ENCODE measurements at places on chromosomes 2 and 18. TPM values are rescaled to one million over a fixed set of nuclear protein-coding genes. Genes with fewer than 3 reads are reported as not detected.

DNA sequence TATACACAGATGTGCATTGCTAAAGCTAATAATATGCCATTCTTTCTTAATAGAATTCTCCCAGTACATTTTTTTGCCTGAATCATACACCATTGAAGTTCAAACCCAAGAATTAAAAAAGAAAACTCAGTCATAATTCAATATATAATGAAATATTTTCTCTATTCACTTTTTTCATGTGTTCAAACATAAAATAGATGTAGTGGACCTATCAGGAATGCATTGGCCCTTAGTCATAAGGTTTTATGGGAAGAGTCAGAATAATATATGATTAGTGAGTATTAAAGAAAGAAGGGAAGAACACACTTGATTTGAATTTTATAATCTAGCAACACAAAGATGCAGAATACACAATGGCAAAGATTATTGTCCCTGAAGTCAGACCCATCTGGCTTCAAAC lies 297.0 kb upstream of the COL3A1 start:
- no peak for DNase-seq

GRCh38 chr2:217438136-217438535 lies 564.7 kb downstream of the TNS1 start:
- no peak for DNase-seq

DNA sequence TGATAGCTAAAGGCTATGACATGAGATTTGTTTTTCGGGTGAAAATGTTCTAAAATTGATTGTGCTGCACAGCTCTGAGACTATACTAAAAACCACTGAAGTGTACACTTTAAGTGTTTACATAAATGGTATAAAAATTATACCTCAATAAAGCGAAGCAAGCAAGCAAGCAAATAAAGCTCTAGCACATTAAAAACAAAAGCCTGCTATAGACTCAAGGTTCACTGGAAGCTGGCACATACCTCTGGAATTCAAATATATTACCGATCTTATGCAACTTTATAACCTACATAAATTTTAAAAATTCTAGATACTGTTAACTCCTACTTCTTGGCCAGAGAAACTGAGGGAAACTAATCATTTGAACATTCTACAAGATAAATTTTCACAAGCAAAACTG lies 20.1 kb downstream of the PELI1 start:
- DNase-seq = no peak

- DNase-seq = no peak
Measured at GRCh38 chr2:42878581-42878980, 86.2 kb upstream of the HAAO start.

DNA sequence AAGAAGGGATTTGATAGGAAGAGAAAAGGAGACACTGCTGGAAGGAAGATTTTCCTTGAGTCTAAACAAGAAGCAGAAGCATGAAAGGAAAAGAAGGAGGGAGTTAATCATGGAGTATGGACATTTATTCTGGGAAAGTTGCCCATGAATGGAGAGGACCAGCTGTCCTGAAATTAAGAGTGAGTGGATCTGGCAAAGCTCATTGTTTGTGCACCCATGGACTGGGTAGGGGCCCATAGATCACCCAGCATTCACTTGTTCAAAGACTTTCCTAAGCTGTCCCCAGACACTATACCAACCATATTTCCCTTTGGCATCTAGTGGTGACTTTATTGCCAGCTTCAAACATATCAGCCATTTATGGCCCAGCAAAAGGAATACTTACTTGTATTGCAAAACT lies 422.7 kb downstream of the FBXO15 start:
- DNase-seq = peak; percentile 7

- no peak for DNase-seq
Measured at GRCh38 chr18:58878640-58879039, 14.0 kb downstream of the ZNF532 start.

DNA sequence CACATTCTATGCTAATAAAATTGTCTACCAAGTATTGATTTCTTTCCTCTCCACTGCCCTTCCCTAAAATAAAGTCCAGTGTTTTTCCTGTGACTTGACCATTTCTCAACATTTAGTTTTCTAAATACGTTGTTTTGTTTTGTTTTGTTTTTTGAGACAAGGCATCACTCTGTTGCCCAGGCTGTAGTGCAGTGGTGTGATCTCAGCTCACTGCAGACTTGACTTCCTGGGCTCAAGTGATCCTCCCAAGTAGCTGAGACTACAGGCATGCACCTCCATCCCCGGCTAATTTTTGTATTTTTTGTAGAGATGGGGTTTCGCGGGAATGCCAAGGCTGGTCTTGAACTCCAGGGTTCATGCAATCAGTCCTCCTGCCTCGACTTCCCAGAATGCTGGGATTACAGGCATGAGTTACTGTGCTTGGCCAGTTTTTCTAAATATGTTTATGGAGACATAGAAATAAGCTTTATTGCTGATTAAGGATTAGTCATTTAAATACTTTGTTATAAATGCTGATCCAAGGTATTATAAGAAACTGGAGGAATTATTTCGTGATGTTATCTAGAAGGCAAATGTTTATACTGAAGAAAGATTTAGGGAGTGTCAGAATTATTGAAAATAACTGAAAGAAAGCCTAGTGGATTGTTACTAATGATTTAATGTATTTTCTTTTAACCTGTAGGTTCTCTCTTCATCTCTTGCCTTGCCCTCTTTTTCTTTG lies 5.7 kb upstream of the HTR2B start:
- no peak for DNase-seq

DNA sequence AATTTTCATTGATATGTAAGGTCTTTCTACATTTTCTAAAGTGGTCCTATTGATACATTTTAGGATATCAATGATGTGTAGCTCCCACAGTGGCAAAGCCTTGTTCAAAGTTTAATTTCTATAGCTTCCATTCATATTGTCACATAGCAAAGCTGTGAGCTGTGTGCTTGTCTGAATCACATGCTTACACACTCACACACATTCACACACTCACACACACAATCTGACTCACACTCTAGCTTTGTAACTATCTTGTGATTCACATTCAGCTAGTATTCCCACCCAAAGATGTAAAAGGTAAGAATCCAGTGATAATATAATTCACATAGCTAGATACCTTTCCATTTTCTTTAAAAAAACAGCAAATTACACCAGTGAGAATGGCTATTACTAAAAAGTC lies 58.7 kb downstream of the MAPRE2 start:
- no peak for DNase-seq

DNA sequence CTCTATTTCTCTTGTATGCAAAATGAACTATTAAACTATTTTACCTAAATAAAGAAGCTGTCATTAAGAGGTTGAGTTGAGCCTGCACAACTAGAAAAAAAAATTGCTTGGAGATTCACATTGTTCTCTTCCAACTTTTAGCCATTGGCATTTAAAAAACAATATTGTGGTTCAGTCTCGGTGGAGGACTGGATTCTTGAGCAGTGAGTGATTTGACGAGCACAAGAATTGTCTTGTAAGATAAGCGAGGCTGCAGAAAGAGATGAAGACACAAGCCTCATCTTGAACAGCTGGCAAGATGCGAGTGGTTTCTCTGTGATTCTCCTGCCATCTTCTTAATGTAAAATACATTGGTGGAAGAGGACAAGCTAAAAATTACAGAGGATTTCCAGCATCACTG lies 67.0 kb downstream of the GALR1 start:
- DNase-seq = no peak

- DNase-seq = no peak
Measured at GRCh38 chr18:48922801-48923730, 27.7 kb downstream of the SMAD7 start.

DNA sequence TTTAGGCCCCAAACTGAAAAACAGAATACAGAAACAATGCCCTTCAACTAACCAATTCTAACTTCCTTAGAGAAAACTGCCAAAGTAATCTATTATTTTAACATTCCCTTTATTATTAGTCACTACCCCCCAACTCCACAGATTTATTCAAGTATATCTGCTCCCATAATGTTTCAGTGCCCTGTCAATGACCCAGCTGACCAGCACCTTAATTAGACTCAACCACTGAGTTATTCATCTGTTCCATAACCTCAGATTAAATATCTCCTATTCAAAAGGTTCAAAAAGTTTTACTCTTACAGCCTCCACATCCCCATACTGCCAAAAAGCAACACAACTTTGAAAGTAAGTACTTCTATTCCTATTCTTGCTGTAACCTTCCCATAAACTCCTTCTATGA lies 202.4 kb downstream of the EXOC6B start:
- DNase-seq = no peak

GRCh38 chr2:189580241-189580651 lies 340 bp downstream of the SLC40A1 start:
- no peak for DNase-seq

GRCh38 chr2:108222261-108222660 lies 17.5 kb upstream of the SULT1C3 start:
- no peak for DNase-seq

DNA sequence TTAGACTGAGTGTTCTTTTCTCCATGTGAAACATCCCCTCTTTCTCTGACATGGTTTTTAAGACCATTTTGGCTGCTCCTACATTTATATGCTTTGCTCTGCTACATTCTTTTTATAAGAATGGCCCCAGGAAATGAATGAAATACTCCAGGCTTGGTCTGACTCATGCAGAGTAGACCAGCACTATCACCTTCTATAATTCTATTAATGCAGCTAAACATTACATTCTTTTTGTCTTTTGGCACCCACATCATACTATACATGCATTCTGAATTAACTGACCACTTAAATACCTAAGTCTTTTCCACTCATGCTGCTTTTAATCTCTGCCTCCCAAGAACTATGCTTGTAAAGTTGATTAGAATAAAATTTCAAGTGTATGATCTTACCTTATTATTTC lies 94.1 kb downstream of the AAK1 start:
- DNase-seq = no peak

DNA sequence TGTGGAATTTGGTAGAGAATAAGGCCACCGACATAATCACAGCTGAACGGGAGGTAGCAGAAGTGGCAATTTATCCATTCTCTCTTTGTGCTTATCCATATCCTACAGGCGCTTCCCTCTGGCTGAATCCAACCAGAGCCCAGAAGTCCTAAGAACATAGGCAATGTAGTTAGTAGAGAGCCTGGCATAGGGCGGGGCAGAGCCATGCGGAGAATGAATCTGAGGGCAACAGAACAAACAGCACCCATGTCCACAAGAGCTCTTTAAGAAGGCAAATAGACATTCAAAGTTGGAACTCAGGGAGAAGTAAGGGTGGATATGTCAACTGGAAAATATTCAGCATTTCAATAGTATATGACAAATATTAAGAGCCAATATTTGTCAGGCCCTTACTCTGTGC lies 305.9 kb upstream of the VWC2L start:
- no peak for DNase-seq

- no peak for DNase-seq
Measured at GRCh38 chr2:216554755-216555154, 56.1 kb downstream of the RPL37A start.

DNA sequence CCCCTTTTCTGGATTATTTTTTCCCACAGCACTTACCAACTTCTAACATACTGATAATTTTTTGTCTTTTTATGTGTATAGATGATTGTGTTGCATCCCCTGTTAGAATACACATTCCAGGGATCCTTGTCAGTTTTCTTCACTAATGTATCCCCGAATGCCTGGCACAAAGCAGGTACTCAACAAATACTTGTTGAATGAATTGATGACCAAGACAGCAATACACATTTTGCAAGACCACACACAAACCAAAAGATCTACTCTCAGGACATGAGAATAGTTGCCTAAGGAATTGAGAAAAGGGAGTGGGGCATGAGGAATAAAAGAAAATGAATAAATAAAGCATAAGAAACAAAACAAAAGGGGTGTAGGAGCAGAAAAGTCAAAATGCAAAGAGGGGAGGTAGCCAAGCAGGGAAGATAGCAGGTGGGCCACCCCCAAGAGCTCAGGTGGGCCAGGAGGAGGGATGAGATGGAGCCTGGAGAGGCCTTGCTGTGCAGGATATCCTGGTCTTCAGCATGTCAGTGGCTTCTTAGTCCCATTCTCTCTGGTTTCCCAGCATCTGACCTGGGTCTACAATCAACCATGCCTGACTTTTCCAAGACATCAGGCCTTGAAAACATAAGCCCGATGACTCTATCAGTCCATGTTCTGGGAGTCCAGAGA lies 38.5 kb upstream of the FZD7 start:
- DNase-seq = no peak

DNA sequence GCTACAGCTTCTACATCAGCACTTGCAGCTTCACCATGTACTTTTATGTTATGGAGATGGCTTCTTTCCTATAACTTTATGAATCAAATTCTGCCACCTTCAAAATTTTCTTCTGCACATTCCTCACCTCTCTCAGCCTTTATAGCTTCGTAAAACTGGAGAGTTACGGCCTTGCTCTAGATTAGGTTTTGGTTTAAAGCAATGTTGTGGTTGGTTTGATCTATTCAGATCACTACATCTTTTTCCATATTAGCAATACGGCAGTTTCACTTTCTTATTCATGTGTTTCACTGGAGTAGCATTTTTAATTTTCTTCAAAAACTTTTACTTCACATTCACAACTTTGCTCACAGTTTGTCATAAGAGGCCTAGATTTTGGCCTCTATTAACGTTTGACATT lies 242.9 kb upstream of the GYPC start:
- no peak for DNase-seq

DNA sequence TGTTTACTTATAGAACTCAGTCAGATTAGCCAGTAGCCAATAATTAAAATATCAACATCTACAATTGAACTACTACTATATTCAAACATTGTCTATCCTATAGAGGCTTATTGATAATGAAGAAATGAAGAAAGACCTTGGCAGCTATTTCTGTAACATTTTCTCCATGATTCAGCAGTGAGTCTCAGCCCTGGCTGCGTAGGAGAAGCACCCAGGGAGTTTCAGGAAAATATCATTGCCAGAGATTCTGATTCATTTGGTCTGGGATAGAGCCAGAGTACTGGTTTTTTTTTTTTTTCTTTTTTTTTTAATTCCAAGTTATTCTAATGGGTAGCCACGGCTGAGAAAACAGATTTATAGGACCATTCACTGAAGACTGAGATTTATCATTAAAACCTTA lies 404.8 kb downstream of the TXNL1 start:
- no peak for DNase-seq

DNA sequence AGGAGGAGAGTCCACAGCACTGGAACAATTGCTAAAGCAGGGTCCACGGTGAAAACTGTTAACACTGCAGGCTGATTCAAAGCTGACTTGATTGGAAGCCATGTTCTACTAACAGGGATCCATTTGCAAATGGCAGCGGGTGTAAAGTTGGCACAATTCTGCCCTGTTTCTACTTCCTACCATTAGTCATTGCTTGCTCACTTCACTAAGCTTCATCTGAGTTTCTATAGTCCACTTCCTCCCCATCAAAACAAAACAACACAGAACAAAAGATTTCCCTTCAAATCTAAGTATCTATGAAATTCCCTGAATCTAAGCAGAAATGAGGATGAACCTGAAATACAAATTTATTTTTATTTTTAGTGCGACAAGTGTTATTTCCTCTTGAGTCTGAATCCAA lies 187.4 kb upstream of the SOX11 start:
- DNase-seq = no peak

ALK gene
- 0.03 TPM for polyA plus RNA-seq

RBM44 gene
- polyA plus RNA-seq = 0.76 TPM

PROM2 gene
- polyA plus RNA-seq = 14.6 TPM

TWIST2 gene
- 5.2 TPM for polyA plus RNA-seq

CTLA4 gene
- polyA plus RNA-seq = 0.21 TPM

RIT2 gene
- not detected for polyA plus RNA-seq

CAD gene
- 31.7 TPM for polyA plus RNA-seq

ELOA2 gene
- not detected for polyA plus RNA-seq

HS1BP3 gene
- polyA plus RNA-seq = 13.0 TPM

NR4A2 gene
- 1.8 TPM for polyA plus RNA-seq

SMYD1 gene
- polyA plus RNA-seq = 0.16 TPM

TCF23 gene
- polyA plus RNA-seq = 0.15 TPM

UNC80 gene
- polyA plus RNA-seq = 1.6 TPM

THOC1 gene
- polyA plus RNA-seq = 70.8 TPM

CAPN13 gene
- polyA plus RNA-seq = 2.4 TPM

Measured in right lung (tissue), 10 donors.